Type B pancreatic cell (in vitro differentiated cells): ENCODE measurements at places on chromosomes 7 and 10.

DNA sequence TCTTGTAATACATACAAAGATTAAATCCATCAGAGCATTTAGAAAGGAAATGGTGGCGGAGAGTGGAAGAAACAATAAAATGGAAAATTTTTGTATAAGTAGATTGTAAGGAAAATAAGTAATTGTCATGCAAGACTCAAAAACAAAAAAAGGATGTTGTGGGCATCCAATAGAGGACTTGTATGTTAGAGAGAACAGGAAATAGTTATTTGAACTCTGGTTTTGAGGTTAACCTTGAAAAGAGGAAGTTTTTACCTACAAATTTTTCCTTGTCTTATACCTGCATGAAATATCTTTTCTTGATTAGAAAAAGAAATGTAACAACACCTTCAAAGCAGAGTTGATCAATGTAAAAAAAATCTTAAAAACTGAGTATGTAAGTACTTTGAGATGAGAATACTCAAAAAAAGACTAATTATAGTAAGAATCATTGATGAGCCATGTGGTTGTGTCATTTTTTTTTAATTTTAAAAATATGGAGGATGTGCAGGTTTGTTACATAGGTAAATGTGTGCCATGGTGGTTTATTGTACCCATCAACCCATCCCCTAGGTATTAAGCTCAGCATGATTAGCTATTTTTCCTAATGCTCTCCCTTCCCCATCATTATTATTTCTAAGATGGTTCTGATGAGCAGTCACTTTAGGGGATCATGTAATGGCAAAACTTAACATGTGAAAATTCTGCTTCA lies 11.9 kb downstream of the TMEM106B start:
- no peak for DNase-seq
- H3K27ac ChIP-seq = no peak overlapping the region
- peaks cover 55% of the 10 kb centered on the region for H3K36me3 ChIP-seq
- no peaks in the 10 kb centered on the region for H3K27me3 ChIP-seq

DNA sequence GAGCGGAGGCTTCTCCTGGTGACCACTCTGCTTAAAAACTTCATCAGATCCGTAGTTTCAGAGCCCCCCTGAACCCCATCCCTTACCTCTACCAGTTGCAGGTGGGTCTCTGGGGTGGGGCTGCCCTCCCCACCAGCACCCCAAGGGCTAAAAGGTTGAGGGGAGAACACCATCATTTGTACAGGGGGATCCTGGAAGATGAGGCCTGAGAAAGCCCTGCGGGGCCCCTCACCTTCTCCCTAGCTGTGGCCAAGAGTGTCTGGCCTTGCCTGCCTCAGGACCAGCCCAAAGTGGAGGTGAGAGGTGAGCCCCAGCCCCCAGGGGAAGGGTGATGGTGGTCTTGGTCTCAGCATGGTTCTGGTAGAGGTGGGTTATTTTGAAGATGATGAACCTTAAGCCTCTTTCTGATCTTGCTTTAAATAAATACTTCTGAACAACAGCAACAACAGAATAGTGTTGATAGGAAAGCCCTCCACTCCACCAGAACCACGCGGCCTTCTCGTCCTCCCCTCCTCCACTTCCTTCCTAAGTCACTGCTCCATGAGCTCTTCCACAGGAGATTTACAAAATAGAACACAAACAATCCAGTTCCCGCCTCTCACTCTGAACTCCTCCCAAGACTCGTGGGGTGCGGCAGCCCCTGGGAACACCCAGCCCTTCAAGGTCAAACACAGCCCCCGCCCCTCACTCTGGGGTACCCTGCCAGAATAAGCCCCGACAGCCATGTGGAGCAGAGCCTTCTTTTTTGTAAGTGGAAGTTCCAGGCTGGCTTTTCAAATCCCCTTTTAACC lies 169.1 kb downstream of the EGFR start:
- peak overlapping the region; percentile 45 for H3K4me3 ChIP-seq
- H3K36me3 ChIP-seq = peaks cover 18% of the 10 kb centered on the region
- no peak for DNase-seq
- peaks cover 23% of the 10 kb centered on the region for H3K4me1 ChIP-seq

DNA sequence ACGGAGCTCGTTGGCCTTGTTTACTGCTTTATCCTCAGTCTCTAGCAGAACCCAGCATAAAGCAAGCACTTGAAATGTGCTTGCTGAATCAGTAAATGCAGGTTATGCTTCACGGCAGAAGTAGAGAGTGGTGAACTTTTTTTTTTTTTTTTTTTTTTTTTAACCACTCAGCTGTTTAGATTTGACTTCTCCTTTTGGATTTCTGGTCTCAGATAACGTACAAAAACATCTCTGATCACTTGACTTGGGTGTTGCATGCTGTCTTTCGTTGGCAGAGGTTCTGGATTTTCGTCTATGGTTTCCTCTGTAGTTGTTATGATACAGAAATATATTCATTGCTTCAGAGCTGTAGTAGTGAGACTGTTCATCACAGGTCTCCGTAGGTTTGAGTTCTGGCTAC lies 242.5 kb upstream of the HABP2 start:
- DNase-seq = no peak
- no peaks in the 10 kb centered on the region for H3K36me3 ChIP-seq
- H3K27ac ChIP-seq = no peak overlapping the region
- H3K4me3 ChIP-seq = no peak overlapping the region
- no peaks in the 10 kb centered on the region for H3K4me1 ChIP-seq

DNA sequence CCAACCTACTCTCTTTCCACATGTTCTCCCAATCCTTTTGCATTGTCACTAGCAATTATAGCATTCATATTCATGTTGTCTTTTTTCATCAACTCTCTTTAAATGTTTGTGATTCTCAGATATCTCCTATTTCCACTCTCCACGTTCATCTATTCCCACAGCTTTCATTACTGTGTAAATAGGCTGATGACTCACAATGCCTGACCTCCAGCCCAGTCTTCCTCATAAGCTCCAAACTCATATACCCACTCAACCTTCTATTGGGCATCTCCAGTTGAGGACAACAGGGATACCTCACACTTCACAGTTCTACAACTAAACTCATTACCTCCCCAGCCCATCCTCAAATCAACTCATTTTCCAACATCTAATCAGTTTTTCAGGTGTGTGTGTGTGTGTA lies 194.1 kb downstream of the DGKI start:
- peaks cover 7% of the 10 kb centered on the region for H3K27me3 ChIP-seq
- H3K27ac ChIP-seq = no peak overlapping the region
- no peaks in the 10 kb centered on the region for H3K36me3 ChIP-seq
- no peak overlapping the region for H3K4me3 ChIP-seq

DNA sequence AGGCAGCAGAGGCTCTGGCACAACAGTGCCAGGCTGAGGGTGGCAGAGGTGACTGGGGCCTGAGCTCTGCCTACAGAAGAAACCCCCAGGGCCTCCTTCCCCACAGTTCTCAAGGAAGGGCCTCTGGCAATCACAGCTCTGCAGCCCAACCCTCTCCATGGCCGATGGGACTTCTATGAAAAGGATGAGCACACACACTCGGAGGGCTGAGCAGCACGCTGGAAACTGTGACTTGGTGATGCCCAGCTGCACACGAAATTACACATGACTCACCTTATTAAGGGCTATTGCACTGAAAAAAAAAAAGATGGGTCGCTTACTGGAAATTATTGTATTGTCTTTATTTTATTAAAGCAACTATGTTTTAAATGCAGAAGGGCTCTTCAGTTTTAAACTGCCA lies 42.9 kb upstream of the LRRC18 start:
- DNase-seq = no peak
- H3K27me3 ChIP-seq = peaks cover 16% of the 10 kb centered on the region
- H3K4me3 ChIP-seq = no peak overlapping the region

DNA sequence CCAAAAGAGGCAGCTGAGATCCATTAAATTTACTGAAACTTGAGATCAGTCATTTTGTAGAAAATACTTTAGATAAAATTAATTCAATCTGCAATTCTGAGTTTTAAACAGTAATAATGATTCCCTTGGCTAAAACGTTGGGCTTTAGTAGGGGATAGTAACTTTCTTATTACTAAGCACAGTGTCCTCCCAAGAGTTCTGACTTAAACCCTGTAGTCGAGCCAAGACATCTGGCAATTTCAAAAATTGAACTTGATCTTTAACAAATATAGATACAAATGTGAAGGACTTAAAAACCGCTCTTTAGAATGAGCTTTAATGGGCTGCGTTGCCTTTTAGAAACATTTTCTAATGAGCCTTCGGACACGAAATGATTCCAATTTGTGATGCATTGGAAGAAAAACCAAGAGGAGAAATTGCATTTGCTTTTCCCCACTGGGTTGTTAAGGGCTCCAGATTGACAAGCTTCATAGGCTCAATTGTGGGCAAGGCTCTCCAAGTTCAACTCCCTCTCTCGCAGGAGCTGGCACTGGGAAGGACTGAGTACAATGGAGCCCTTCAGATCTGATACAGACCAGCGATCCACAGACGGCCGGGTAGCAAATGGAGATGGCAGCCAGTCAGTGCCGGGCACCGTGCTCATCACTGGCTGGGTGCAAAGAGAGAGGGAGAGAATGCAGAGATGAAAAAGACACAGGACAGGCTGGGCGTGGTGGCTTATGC lies 921.3 kb upstream of the AUTS2 start:
- H3K36me3 ChIP-seq = peaks cover 4% of the 10 kb centered on the region
- no peak for DNase-seq
- H3K4me1 ChIP-seq = peaks cover 4% of the 10 kb centered on the region
- no peak overlapping the region for H3K4me3 ChIP-seq
- H3K27me3 ChIP-seq = no peaks in the 10 kb centered on the region

DNA sequence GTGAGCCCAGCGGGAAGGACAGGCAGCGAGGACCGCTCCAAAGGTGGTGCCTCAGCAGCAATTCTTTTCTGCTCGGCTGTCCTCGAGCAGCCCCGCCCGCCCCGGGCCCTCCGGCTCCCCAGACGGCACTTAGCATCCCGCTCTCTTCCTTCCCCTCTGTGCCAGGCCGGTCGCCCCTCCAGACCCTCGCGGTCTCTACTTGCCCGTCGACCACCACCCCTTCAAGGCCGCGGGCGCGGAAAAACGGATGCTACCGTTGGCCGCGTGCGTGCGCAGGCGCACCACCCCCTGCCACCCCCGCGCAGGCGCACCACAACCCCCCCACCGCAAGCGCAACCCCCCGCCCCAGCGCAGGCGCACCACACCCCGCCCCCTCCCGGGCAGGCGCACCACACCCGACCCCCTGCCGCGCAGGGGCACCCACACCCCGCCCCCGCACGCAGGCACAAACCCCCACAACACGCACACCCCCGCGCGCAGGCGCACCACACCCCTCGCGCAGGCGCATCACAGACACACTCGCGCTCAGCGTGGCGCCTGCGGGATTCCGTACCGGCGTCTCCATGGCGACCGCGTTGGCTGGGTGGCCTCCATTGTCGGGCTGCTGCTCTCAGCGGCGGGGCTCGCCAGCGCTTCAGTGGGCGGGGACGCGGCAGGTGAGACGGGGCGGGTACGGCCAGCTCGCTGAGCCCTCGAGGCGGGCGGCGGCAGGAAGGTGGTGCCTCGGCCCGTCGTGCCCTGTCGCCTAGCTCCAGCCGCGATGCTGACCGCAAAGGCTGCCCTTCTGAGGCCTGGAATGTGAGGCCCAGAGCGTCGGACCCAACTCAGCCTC lies at the start of gene LRRC27:
Gene LRRC27 (plus strand): TSS at position 593 of the 832 bp plus-strand sequence. CDS start 1,332 bp downstream, outside the sequence.
- DNase-seq = peak; percentile 100
- peak within 1 kb of the TSS; percentile 97 for H3K4me3 ChIP-seq
- peaks cover 15% of the 10 kb centered on the region for H3K36me3 ChIP-seq
- H3K4me1 ChIP-seq = peaks cover 40% of the 10 kb centered on the region

DNA sequence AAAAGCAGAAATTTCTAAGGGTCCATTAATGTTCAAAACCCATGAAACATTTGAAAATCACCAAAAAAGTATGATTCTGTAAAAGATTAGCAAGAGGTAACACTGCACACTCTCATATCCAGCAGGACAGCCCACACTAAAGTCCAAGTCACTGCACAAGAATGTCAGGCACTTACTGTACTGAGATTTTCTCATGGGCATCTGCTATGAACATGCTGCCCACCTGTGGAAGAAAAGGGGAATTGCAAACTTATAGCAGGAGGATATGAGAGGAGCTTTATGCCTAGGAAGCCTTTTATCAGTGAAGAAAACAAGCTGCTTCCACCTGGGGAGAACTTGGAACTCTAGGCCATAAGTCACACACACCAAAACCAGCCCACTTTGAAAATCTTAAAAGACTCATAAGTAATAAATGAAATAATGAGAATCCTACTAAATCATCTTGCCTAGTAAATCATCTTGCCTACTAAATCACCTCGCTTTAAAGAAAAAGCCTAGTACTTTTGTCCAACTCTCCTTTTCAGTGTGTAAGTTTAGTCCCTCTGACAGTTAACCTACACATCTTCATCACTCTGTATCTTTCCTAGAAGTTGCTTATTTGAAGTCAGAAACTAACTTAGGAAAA lies 46.1 kb downstream of the ARMH3 start:
- peak overlapping the region; percentile 4 for H3K27ac ChIP-seq
- H3K27me3 ChIP-seq = no peaks in the 10 kb centered on the region
- no peak for DNase-seq
- H3K4me1 ChIP-seq = peaks cover 5% of the 10 kb centered on the region

DNA sequence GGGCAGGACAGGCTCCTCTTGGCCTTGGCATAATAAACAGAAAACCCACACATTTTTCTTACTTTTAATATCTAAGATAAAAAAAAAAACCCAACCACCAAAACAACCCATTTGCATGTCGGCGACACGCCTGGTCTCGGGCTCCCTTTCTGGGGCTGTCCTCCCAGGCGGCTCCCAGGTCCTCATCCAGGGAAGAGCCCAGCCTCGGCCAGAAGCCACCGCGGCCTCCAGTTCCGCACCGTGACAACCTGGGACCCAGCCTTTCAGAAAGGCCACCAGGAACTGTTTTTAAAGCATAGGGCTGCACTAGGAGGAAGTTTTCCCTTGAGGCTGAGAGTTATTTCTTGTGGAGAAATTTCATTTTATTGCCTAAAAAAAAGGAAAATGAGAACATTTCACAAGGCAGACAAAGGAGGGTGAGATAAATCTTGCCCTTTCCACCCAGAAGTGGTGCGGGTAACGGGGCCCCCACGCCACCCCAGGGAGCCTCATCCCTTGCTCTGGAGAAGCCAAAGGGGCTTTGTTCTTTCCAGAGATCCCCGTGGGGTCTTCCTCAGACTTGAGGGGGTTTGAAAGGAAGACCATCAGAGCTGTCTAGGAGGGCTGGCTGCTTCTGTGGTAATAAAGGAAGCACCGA lies 39.2 kb upstream of the MKRN1 start:
- peaks cover 11% of the 10 kb centered on the region for H3K4me1 ChIP-seq
- DNase-seq = no peak
- no peaks in the 10 kb centered on the region for H3K36me3 ChIP-seq
- no peaks in the 10 kb centered on the region for H3K27me3 ChIP-seq

DNA sequence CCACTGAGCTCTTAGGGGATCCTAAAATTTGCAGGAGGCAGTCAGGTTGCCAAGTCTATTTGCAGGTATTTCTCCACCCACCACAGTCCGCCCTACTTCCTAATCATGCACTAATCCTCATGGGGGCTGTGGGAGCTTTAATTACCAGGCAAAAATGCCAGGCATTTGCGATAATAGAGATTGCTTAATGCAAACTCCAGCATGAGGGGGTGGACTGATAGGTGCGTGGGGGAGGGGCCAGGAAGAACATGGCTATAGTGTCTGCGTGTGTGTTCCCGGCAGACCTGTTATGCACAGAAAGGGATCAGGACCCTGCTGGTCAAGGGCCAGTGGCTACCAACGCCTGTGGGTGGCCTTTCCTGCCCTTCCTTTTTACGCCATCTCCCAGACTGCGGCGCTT lies 15.6 kb upstream of the AQP1 start:
- no peaks in the 10 kb centered on the region for H3K36me3 ChIP-seq
- H3K27ac ChIP-seq = no peak overlapping the region
- peaks cover 39% of the 10 kb centered on the region for H3K4me1 ChIP-seq
- DNase-seq = no peak
- peaks cover 6% of the 10 kb centered on the region for H3K27me3 ChIP-seq
